ENCODE measurements at places on chromosomes 7 and 10.
A peak's percentile ranks its signal among the peaks of the same experiment; 100 is the strongest.

DNA sequence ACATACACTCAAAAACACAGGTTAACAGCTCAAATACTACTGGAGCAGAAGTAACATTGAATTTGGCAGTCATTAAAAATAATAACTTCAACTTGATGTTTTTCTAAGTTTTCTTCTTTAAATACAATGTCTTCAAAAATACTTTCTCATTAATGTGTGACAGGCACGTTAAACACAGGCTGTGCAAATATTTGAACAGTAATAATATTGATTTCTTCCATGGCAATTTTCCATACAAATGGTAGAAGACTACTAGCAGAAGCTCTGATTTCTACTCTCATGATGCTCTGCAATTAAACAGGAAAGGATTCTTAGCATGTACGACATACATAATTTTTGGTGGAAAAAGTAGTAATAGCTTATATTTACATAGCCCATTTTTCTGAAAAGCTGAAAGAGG, 47.4 kb downstream of the NRP1 start:
- ATAC-seq, result no peak

DNA sequence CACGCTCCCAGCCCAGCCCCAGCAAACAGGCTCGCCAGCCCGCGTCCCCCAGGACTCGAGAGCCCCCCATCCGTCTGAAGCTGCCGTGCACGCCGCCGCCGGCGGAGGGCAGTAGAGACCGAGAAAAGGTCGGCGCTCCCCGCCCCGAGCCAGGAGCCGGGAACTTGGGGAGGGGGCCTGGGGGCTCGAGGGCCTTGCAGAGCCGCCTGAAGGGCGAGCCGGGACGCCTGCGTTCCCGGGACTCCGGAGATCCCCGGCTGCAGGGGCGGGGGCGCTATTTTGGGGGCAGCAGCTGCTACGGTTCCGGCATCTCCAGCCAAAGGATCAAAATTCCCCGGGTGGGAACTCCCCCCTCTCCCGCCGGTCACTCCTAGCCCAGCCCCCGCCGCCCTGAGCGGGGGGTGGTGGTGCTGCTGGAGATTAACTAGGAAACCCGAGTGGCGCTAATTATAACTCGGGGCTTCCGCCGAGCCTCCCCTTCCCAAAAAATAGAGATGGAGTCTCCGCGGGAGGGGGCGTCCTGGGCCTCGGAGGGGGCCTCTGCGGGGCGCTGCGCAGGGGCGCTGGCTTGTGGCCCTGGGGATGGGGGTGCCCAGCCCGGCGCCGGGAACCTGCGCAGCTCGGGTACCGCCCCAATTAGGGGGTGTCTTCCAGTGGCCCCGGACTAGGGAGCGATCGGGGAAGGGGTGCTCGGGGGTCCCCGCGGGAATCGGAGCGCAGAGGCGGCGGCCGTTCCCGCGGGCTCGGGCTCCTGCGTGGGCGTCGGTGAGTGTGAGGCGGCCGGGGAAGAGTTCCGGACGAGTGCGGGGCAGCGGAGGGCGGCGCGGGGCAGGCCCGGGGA, 608 bp downstream of the ACHE start:
- peak; percentile 36 for ATAC-seq

DNA sequence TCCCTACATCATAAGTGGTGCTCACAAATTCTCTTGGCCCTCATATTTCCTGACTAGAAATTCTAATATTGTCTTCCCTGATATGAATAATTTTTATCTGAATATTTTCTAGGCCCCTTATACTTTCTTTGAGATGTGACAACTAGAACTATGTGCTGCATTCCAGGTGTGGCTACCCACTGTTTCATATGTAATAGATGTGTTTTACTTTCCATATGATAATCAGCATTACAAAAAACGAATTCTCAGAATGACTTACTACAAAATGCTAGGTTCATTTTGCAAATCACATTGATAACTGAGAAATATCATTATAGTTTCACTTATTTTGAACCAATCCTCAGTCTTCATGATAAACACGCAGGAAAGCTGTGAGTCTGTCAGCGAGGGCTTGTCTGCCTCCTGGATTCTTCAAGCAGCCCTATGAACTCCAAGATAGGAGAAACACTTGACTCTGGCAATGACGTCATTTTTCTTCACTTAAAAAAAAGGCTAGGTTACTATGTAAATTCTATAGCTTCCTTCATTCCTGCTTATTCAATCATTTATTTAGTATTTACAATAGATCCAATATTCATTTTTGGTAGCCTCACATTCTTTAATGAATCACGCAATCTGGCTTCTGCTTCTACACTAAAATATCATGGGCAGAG, 4.6 kb downstream of the WEE2 start:
- no peak for ATAC-seq

DNA sequence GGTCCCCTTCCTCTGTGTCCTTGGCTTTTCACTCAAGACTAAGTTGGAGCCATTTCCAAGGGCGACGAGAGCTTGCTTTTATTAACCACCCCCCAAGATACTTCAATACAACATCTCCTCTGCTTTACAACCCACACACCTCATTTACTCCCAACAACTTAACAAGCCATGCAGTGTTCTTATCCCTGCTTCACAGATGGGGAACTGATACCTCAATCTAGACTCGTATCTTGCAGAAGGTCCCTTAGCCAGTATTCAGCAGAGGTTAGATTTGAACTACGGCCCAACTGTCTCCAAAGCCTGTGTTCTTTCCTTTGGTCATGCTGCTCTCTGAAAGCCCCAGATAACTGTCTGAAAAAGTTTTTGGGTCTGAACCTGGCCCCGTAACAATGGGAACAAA, 444.8 kb downstream of the GRID1 start:
- ATAC-seq, result no peak

DNA sequence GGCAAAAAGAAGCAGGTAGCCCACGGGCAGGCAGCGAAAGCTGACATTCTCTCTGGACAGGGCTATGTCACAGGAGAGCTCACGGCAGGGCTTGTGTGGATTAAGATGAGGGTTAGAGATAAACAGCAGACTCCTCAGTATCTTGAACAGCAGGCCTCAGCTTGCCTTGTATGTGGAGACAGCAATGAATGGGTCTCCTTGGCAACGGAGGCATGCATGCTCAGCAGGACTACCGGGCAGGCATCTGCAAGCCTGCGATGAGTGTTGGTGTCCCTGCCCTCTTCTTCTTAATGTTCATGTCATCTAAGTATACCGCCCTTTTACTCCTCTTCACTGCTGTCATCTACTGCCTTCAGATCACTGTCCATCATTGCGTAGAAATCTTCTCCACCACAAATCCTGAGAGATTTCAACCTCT, 81.9 kb upstream of the C1GALT1 start:
- ATAC-seq, result no peak

GRCh38 chr10:77240706-77241349, 396.8 kb downstream of the KCNMA1 start:
- no peak for ATAC-seq

GRCh38 chr7:131945313-131945911, 389.0 kb upstream of the PODXL start:
- ATAC-seq, result peak; percentile 85

GRCh38 chr10:14032406-14032998, 298.2 kb downstream of the FRMD4A start:
- ATAC-seq, result no peak

DNA sequence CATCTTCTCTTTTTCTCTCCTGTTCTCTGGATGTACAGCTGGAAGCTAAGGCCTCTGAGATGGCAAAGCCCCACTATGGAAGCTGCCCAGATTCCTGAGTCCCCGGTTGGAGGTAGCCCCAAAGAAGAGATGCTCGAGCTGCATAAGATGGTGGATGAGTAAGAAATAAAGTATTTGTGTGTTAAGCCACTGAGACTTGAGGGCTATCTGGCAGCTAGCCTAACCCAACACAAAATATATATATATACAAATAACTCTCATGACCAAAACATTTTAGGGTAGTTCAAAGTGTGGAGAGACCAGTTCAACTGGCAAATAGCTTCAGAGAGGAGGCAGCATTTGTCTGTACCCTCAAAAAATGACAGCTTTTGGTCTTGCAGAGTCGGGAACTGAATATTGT, 72.4 kb upstream of the PDE1C start:
- ATAC-seq, result peak; percentile 47

GRCh38 chr7:96624954-96625353, 84.7 kb downstream of the SEM1 start:
- no peak for ATAC-seq

DNA sequence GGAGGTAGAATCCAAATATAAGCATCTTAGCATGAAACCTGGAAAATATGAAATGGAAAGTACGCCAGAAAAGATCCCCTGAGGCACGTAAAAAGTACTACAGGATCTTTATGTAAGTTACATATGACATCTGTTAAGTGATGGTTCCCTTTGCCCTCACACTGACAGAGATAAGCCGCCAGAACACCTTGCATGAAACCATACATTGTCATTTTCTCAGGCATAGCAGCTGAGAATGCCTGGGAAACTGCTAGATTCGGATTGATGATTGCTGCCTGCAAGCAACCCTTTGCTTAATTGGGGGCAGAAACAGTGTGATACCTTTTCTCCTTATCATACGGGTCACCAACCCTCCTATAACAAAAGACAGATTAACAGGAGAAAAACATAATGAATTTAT, 826.6 kb upstream of the LRRN3 start:
- no peak for ATAC-seq

DNA sequence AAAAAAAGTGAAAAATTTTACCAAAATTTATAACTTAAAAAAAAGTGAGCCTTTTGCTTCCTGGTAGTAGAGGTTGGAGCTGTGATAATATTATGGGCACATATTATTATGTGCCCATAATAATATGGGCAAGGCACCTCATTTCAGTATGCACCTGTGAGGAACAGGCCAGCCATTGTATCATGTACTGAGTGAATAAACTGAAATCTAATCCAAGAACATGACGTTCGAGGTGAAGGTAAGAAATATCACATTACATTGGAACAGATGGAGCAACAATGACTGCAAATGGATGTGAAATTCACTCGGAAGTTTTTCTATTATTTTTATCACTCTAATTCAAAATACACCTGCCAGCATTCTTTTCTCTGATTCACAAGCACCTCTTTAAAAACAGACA, 216.0 kb downstream of the KLF6 start:
- ATAC-seq, result no peak

GRCh38 chr10:63595072-63595471, 73.9 kb downstream of the REEP3 start:
- no peak for ATAC-seq

DNA sequence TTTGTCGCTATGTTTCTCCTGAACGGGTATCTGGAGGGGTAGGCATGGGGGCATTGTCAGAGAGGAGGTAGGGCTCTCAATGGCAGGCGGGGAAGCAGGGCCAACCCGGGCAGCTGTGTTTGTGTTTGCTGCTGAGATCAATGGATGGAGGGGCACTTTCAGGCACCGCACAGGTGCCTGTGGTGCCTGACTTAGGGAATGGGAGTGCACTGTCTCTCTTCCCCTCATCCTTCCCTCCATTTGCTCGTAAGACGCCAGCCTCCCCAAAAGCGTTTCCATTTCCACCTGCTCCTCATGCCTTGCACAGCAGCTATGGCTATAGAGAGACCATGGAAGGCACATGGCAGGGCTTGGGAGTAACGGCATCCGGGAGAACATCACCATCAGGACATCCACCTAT, 615.9 kb upstream of the FOXK1 start:
- no peak for ATAC-seq

GRCh38 chr7:5662828-5663227, 118.6 kb downstream of the RNF216 start:
- no peak for ATAC-seq

DNA sequence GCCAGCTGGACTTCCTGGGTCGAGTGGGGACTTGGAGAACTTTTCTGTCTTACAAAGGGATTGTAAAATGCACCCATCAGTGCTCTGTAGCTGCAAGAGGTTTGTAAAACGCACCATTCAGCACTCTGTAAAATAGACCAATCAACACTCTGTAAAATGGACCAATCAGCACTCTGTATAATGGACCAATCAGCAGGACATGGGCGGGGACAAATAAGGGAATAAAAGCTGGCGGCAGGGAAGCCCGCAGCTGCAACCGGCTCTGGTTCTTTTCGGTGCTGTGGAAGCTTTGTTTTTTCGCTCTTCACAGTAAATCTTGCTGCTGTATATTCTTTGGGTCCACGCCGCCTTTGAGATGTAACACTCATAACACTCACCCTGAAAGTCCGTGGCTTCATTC, 151.9 kb downstream of the GALNT17 start:
- ATAC-seq, result no peak

DNA sequence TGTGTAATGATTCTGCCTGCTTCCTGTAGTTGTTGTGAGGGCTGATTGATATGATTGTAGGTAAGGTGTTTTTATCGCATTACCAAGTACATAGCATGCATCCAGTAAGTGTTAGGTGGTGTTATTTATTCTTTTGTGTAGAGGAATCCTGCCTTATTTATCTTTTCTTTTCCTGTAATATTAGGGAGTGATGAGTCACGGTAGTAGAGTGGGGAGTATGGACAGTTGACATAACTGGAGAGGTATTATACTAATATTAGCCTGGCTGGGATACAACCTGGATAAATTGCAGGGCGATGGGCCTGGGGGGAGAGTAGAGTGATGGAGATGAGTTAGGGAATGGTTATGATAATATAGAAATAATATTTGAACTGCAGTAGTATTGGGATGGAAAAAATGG, 9.8 kb downstream of the SDK1 start:
- ATAC-seq, result no peak

- no peak for ATAC-seq
Observed at GRCh38 chr7:34831436-34831835, 173.4 kb downstream of the NPSR1 start.

DNA sequence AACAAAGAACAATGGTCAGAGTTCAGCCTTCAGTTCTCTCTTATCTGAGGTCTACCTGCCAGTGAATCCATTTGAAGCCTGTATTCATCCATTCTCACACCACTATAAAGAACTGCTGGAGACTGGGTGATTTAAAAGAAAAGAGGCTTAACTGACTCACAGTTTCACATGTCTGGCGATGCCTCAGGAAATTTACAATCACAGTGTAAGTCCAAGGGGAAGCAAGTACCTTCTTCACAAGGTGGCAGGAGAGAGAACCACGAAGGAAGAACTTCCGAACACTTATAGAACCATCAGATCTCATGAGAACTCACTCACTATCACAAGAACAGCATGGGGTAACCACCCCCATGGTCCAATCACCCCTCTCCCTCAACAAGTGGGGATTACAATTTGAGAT, 33.0 kb upstream of the SLC25A13 start:
- no peak for ATAC-seq

GRCh38 chr7:48525736-48526732, 354.8 kb downstream of the ABCA13 start:
- ATAC-seq, result no peak

GRCh38 chr10:612696-613095, 76.8 kb downstream of the DIP2C start:
- no peak for ATAC-seq

- no peak for ATAC-seq
Observed at GRCh38 chr7:37211097-37211880, 237.4 kb downstream of the ELMO1 start.

DNA sequence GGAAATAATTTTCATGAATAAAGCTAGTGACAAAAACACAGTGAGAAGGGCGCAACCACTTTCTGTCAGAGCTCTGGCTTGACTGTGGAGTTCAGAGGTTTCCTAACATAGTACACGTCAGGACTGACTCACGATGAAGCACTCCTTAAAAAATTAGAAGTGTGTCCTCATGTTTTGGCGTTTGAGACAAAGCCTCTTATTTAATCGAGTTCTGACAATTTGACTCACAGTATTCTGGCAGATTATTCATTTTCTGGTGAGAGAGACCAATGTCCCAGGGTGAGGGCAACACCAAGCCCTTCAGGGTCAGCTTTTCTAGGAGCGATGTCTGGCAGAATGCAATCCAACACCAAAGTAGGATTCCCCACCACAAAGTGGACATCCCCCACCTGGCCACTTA, 108.7 kb downstream of the DIP2C start:
- peak; percentile 74 for ATAC-seq

Data from SK-N-SH treated with all-trans-retinoic acid at 6 μM for 48 hours (cell line).